ENCODE measurements at places on chromosomes 2 and 18.

DNA sequence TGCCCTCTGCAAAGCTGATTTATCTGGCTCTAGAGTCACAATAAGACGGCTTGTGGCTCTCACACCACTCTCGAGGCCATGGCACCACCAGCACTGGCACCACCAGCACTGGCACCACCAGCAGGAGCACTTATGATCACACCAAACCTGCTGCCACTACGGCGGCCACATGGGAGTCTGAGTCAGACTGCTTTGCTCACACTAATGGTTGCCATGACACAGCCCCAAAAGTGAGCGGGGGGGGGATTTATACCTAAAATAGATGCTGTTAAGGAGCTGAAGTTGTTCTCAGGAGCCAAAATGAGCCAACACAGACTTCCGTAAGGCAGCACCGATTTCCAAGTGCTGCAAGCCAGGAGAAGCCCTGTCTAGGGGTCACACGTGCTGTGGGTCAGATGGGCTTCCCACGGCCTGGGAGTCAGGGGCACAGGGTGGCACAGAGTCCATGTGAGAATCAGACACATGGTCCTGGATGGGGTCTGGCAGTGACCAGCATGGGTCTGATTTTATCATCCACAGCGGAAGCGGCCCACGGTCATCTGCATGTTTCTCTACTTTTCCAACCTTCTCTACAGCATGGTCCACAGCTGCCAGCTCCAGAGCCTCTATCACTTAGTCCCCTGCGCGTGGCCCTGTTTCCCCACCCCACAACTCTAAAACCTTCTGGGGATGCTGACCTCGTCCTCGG, 16.7 kb downstream of the DNMT3A start:
- peak; percentile 79 for DNase-seq

GRCh38 chr2:138818556-138818955, 38.4 kb upstream of the NXPH2 start:
- DNase-seq = no peak

DNA sequence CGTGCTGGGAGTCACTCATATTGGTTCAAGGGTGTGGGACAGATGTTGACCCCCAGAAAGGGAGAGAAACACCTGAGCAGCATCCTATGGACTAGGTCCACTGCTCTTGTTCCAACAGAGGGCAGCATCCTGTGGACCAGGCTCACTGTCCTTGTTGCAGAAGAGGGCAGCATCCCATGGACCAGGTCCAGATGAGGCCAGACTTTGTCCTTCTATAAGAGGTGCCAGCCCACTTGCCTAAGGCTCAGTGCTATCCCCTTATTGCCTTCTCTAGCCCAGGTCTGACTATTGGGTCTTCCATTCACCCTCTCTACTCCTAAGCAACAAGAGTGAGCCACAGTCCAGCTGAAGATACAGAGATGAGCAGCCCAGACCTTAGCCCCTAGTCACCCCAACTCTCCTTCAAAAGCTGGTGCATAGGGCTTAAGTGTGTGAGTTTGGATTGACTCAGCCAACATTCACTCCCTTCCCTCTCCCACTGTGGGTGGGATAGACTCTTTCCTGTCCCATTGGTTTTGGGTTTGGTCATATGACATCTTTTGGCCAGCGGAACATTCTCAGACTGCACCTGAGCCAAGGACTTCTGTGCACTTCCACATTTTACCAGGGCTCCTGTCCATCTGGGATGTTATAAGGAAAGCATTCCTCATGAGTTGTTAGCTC, 132.4 kb upstream of the GPC1 start:
- no peak for DNase-seq

DNA sequence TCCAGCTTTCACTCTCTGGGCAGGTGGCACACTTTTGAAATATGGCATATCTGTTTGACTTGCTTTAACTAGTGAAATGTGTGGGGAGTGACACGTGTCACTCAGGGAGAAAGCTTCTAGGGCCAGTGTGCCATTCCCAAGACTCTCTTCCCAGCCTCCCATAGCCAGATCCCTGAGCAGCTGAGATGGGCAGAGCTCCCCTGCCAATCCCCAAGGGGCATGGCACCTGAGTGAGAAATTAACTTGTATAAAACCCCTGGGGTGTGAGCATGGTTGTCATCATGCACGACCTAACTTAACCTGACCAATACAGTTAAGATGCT, 39.0 kb upstream of the MARCO start:
- no peak for DNase-seq

DNA sequence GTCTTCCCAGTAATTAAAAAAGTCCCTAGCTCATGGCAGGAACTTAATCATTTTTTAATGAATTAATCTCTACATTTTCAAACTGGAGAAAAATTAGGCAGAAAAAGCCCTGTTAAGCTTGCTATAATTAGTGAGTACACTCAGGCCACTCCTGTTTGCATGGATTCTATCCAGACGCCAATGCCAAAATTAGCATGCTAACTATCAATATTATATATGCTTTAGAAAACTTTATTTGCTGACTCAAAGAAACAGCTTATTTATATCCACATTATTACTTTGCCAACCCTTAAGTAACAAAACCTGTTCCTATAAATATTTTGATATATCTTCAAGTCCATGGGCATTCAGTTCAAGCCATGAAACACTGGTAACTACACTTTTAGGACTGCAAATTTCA, 90.9 kb downstream of the SMC6 start:
- no peak for DNase-seq

GRCh38 chr2:239392688-239393387, 8.0 kb downstream of the HDAC4 start:
- no peak for DNase-seq

DNA sequence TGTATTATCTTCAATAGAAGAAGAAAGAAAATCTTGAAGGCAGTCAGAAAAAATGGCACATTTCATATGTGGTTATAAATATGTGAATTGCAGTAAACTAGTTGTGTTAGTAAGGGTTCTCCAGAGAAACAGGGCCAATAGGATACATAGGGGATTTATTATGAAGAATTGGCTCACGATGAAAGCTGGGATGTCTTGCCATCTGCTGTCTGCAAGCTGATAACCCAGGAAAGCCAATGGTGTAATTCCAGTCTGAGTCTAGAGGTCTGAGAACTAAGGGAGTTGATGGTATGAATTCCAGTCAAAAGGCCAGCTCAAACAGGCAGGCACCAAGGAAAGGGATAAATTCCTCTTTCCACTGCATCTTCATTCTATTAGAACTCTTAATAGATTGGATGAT, 362.4 kb downstream of the KCNJ3 start:
- DNase-seq = no peak

- DNase-seq = peak; percentile 73
These were observed 60.3 kb upstream of the IGFBP2 start for GRCh38 chr2:216572582-216573578.

GRCh38 chr2:94762600-94762999, 108.6 kb upstream of the TEKT4 start:
- DNase-seq = no peak

All from ovary (tissue), 10 donors.